ENCODE measurements at places on chromosomes 4 and X. TPM values are rescaled to one million over a fixed set of nuclear protein-coding genes. Genes with fewer than 3 reads are reported as not detected.

- peaks cover 19% of the 10 kb centered on the region for H3K4me1 ChIP-seq
- DNase-seq: peak; percentile 63
- no peak within 1 kb of the TSS for H3K27ac ChIP-seq
- peak within 1 kb of the TSS; percentile 54 for H3K4me3 ChIP-seq
- H3K36me3 ChIP-seq: no peaks in the 10 kb centered on the region
- H3K27me3 ChIP-seq: peaks cover 6% of the 10 kb centered on the region
These were observed at the start of gene STK32B for GRCh38 chr4:5051278-5052203. Gene STK32B (plus strand): TSS chr4:5051480.

- H3K27me3 ChIP-seq: no peaks in the 10 kb centered on the region
- DNase-seq: no peak
- no peaks in the 10 kb centered on the region for H3K36me3 ChIP-seq
- H3K4me3 ChIP-seq: no peak overlapping the region
These were observed 135.5 kb downstream of the REPS2 start for GRCh38 chrX:17081968-17082367.

GRCh38 chrX:41634284-41634683, 54.5 kb upstream of the GPR34 start:
- no peak for DNase-seq
- no peaks in the 10 kb centered on the region for H3K27me3 ChIP-seq
- H3K4me1 ChIP-seq: no peaks in the 10 kb centered on the region

- H3K27ac ChIP-seq: no peak overlapping the region
- no peaks in the 10 kb centered on the region for H3K4me1 ChIP-seq
- H3K4me3 ChIP-seq: no peak overlapping the region
- H3K27me3 ChIP-seq: no peaks in the 10 kb centered on the region
- no peak for DNase-seq
- H3K36me3 ChIP-seq: no peaks in the 10 kb centered on the region
These were observed 392.6 kb upstream of the EPHA5 start for GRCh38 chr4:66062921-66063320.

DNA sequence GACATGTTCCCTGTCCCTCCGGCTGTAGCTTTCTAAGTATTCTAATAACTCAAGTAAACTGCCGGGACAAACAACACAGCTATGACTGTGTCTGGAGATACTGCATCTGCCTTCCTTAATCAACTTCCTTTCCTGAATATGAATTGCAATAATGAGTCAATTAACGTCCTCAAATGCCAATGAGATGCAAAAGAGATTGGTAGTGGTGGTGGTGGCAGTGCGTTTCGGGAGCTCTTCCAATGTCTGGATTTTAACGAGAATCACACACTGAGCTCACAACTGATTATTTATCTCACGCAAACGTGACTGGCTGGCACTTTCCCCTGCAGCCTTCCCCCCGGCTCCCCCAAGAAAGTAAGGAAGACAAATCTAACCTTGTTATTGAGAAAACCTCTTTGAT, 226.1 kb upstream of the GK2 start:
- DNase-seq: no peak
- no peaks in the 10 kb centered on the region for H3K4me1 ChIP-seq
- H3K36me3 ChIP-seq: no peaks in the 10 kb centered on the region
- H3K27ac ChIP-seq: no peak overlapping the region
- H3K4me3 ChIP-seq: no peak overlapping the region

DNA sequence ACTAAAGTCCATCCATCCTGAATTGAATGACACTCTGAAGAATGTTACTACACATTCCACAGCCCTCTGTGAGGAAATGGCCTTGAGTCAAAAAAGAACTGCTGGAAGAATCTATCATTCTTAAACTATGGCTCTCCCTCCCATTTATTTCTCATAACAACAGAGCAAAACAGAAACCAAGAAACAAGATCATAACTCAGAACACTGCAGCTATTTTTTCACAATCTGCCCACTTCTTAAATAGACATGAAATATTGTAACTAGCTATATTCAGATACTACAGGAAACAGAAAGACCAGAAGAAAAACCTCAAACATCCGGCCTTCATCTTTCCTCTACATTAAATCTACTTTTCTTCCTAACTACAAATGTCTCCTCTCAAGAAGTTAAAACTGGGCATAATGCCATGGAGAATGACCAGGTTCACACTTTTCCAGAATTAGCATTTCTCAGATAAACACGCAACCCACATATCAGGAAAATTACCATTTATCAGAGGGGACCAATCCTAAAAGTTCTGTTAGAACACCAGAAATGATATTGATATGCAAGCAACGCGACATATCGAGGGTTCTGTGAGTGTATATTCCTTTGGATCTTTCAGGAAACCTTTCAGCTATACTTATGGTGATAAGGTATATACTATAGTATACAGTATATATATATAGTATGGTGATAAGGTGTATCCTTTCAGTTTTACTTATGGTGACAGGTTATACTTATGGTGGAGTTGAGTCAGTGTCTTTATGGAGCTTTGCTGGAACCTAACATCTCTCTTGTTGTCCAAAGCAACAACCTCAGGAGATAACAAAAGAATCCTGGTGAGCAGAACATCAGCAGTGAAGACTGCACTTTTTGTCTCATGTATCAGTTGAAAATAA, 60.4 kb upstream of the IRF2 start:
- no peak for DNase-seq
- no peaks in the 10 kb centered on the region for H3K4me1 ChIP-seq
- H3K36me3 ChIP-seq: no peaks in the 10 kb centered on the region
- H3K27ac ChIP-seq: peak overlapping the region; percentile 97

DNA sequence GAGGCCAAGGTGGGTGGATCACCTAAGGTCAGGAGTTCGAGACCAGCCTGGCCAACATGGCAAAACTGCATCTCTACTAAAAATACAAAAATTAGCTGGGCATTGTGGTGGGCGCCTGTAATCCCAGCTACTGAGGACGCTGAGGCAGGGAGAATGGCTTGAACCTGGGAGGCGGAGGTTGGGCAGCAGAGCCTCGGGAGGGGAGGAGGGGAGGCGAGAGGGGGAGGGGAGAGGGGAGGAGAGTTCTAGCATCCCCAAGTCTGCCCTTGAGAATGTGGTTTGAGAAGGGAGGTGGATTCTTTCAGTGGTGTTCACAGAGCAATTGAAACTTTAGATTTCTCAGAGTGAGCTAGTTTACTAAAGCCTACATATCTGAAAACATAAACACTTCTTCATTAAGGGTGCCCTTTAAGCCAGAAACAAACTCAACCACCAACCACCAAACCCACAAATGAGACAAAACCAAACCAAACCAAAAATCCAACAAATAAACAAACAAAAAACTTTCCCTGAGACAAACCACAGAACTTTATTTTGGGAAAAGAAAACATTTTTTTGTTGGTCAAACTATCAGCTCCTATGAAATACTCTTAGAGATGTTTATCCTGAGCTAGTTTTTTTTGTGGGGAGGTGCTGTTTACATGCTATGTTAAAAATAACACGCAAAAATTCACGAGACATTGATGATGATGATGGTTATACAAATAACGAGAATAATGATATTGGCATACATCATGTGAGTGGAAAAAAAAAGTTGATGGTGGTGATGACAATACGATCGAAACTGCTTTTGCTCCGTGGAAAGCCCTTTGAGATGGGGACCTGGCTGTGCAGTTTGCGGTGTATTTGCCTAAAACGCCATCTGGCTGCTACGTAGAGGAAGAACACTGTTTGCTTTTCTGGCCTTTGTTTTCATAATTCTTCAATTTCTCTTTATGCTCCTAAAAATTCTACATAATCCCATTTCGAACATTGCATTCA, 98.2 kb upstream of the PRKX start:
- H3K27ac ChIP-seq: no peak overlapping the region
- DNase-seq: no peak
- no peaks in the 10 kb centered on the region for H3K4me1 ChIP-seq
- H3K27me3 ChIP-seq: peaks cover 1% of the 10 kb centered on the region
- no peak overlapping the region for H3K4me3 ChIP-seq
- H3K36me3 ChIP-seq: no peaks in the 10 kb centered on the region

- no peak overlapping the region for H3K4me3 ChIP-seq
- no peak for DNase-seq
- H3K27ac ChIP-seq: no peak overlapping the region
- H3K27me3 ChIP-seq: no peaks in the 10 kb centered on the region
- no peaks in the 10 kb centered on the region for H3K36me3 ChIP-seq
These were observed 8.3 kb upstream of the SLC10A6 start for GRCh38 chr4:86857341-86858052.

Gene ATOH1
- total RNA-seq: not detected

Gene POF1B
- 14.5 TPM for total RNA-seq

All from right atrium auricular region (tissue), 2 donors.